Activated T-cell treated with anti-CD3 and anti-CD28 coated beads for 4 hours (primary cell): ENCODE measurements at places on chromosomes 2 and 18.

DNA sequence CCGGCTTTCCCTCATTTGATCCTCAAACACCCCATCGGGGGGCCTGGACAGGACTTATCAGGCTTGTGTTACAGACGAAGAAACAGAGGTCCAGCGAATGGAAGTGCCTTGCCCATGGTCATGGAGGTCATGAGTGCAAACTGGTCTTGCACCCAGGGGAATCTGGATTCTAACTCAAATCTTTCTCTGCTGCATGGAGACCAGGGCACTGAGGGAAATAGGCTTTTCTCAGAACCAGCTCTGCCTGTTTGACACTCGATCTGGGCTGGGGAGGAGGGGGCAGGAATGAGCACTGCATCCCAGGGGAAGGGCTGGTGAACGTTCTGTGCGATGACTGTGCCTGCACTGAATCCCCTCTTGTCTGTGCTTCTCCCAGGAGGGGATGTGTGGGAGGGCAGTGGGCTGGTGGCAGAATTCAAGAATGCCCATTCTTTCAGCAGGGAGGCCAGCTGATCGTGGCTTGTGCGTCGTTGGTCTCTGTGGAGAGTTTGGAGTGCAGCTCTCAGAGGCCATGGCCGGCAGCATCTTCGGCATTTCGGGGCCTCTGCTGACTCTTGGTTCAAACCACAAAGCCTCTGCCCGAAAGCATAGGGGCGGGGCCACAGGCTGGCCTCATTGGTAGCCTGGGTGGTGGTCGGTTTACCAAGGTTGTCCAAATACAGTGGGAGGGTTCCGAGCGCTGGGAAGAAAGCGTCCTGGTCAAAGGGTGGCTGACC lies 171.6 kb downstream of the DDX1 start:
- no peak for DNase-seq

- DNase-seq = no peak
Observed at GRCh38 chr2:181223234-181223633, 234.0 kb upstream of the ITGA4 start.

GRCh38 chr18:73945130-73945792 lies 202.4 kb downstream of the FBXO15 start:
- no peak for DNase-seq

DNA sequence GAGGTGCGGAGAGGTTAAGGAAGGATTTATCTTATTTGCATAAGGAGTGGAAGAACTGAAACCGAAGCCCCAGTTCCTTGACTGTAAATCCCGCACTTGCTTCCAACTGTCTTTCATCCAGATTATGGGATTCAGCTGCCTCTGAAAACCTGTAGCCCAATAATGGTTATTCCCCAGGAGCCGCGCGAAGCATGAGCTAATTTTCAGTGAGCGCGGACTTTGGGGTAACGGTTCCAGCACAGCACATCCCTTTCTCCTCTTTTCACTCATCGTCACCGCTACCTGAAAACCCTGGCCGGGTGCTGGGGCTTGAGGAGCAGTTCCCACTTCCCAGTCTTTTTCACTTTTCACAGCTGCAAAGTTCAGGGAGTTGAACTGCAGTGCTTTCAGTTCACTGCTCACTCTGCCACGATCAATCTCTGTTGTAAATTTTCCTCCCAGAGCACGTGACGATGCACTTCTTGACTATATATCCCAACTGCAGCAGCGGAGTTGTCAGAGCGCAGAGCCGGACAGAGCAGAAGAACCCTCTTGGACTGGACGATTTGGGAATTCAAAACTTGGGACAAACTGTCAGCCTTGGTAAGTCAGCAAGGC lies at the start of gene KCNE4:
Gene KCNE4, plus strand, starts transcription at position 498 of the 597 bp plus-strand sequence. CDS start 641 bp downstream, outside the sequence.
- no peak for DNase-seq

DNA sequence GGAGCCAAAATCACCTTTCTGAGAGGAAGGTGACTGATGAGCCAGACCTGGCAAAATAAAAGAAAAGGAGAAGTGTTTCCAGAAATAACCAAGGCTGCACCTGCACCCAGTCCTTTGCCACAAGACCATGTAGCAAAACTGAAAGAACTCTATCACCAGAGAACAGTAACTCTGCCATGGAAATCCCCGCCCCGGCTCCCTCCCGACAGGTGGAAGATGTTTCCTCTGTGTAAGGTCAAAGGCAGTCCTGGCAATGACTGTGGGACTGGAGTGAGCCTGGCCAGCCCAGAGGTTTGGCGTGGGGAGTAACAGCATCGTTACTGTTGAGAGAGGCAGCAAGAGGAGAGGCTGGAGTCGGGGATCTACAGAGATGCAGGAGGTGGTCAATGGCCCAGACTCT lies 42.3 kb downstream of the SPRED2 start:
- no peak for DNase-seq

GRCh38 chr18:533995-534601 lies 33.6 kb upstream of the COLEC12 start:
- no peak for DNase-seq

GRCh38 chr2:126704434-126705160 lies 48.6 kb downstream of the GYPC start:
- DNase-seq = no peak

GRCh38 chr2:152647552-152647951 lies 69.7 kb downstream of the PRPF40A start:
- DNase-seq = no peak

GRCh38 chr2:14828968-14829367 lies 196.5 kb downstream of the LRATD1 start:
- DNase-seq = no peak

GRCh38 chr2:73218298-73218697 lies 4.3 kb downstream of the SMYD5 start:
- no peak for DNase-seq

DNA sequence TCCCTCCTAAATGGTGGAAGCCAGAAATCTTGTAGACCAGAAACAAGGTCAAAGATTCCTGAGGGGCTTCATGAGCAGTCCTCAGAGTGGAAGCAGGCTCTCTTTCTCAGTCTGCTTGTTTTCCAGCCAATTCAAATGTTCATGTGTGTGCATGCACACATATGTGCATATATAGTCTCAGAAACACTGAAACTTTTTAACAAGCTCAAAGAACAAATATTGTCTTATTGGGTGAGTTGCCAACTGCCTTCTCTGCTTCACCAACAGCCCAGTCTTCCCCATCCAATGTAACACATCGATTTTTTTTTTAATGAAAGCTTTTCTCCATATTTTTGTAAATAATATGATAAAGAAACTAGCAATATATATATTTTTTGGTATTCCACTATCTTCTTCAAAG lies 3.7 kb downstream of the CACNB4 start:
- DNase-seq = no peak

DNA sequence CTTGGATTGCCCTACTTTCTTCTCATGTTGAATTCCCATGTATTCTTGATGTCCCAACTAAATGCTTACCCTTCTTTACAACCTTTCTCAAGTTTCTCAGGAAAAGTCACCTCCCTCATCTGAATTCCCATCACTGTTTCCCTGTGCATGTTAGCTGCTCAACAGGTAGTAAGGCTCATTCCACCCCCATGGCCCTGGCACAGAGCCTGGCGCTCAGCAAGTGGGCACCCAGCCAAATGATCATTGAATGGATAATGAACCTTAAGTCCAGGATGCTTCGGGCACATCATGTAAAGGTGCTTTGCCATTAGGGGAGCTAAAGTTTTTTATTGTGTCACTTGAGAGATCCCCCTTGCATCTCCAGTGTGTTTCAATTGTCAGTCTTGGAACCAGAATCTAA lies 124.0 kb downstream of the PKP4 start:
- DNase-seq = no peak

- DNase-seq = no peak
Observed at GRCh38 chr2:106189325-106189724, 4.8 kb downstream of the UXS1 start.

DNA sequence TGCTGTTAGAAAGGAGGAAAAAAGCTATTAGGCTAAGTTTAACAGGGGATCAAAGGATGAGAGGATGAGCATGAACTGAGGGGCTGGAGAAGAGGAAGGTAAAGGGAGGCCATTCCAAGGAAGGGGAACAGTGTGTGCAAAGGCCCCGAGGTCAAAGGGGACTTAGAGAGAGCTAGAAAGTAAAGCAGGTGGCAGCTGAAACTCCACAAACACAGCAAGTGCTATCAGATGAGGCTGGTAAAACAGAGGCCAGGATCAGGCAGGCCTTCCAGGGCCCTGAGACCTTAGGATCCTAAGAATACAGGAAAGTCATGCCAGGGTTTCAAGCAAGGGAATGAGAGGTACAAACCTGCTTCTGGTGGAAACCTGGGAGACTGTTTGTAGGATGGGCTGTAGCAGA lies 5.8 kb downstream of the HDAC4 start:
- DNase-seq = no peak

DNA sequence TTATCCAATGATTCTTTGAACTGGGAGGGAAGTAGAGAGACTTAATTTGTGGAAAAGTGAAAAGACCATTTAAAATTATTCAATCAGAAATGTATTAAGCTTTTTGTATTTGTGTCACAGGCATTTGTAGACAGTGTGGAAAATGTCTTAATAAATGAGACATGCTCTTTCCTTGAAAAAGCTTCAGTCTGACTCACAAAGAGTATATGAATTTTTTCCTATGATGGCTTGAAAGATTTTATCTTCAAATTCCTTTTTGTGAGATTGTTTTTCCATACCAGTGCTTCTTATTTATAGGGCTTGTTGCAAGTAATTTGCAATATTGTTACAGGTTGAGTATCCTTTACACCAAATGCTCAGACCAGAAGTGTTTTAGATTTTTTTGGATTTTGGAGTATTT lies 39.5 kb downstream of the STON1 start:
- no peak for DNase-seq

- no peak for DNase-seq
Observed at GRCh38 chr18:7338846-7339245, 108.0 kb downstream of the LRRC30 start.

GRCh38 chr2:88355486-88355885 lies 97.0 kb downstream of the FOXI3 start:
- no peak for DNase-seq
